ENCODE measurements at places on chromosomes 6 and 20. TPM values are rescaled to one million over a fixed set of nuclear protein-coding genes. Genes with fewer than 3 reads are reported as not detected.

Gene TMEM14A
- 12.3 TPM for total RNA-seq

Gene TAGAP
- total RNA-seq, result 12.9 TPM

Gene PTCRA
- total RNA-seq, result 5.0 TPM

Gene SLC17A9
- total RNA-seq, result 15.2 TPM

Gene SAPCD1
- 2.6 TPM for total RNA-seq

Gene CITED2
- total RNA-seq, result 278 TPM

Gene CRISP3
- total RNA-seq, result not detected

All from upper lobe of right lung (tissue), 1 donor.